NAMALWA (cell line): ENCODE measurements at places on chromosomes 1 and 21.

- DNase-seq: no peak
These were observed at the start of gene EFNA1 for GRCh38 chr1:155127105-155127966. EFNA1 (plus strand) TSS chr1:155127876; CDS start chr1:155127978, 102 bp downstream.

GRCh38 chr1:186617926-186618325 lies 62.3 kb downstream of the PTGS2 start:
- no peak for DNase-seq

- no peak for DNase-seq
These were observed 52.0 kb downstream of the ZC3H11B start for GRCh38 chr1:219560856-219561255.

DNA sequence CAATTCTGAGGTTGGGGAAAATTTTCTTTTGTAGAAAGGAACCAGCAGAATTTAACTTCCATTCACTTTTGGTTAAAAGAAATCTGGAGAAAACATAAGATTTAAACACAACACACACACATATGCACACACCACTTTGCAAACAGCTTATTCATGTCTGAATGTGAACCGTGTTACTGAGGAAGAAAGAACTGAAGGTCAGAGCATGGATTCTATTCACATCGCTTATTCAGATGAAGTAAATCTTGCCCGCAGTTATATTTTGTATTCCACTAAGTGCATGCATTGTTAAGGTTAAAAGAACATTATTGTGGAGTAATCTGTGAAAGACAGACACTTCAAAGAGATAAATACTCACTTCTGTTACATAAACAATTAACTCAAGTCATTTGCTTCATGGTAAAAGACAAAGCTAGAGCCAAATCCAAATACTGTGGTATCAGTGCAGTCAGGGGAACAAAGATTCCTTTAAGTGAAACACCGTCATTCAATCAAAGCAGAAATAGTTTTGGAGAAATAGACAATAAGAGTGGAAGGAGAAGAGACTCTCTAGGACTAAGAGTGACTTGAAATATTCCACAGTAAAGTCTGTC lies 82.0 kb downstream of the LRRC53 start:
- no peak for DNase-seq

DNA sequence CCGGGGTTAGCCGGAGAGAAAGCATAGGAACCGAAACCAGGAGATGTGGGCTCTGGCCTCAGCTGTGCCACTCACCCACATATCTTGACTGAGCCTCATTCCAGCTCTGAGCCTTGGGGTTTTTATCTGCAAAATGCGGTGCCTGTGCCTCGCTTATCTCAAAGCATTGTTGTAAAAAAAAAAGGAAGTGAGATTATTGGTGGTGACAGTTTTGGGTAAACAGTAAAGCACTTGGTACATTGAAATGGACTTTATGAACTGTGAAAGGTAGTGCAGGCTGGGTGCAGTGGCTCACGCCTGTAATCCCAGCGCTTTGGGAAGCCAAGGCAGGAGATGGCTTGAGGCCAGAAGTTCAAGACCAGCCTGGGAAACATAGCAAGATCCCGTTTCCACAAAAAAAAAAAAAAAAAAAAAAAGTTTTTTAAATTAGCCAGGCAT lies 3.8 kb downstream of the PTAFR start:
- peak; percentile 93 for DNase-seq

DNA sequence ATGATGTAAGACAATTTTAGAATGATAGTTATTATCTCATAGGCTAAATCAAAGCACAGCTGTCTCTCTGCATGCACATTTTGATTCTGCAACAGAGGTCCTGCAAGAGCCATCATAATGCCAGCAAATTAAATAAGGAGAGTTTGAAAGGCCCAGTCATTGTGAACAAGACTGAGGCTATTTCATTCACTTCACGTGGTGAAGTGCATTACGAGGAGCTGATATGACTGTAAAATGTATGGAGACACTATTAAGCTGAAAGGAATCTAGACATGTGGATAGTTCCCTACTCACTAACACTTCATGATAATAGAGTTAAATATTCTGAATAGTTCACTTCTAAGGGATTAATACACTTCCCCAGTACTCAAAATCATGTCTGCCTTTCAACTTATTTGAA lies 299.0 kb downstream of the SMYD3 start:
- no peak for DNase-seq

- DNase-seq: peak; percentile 34
These were observed 955 bp upstream of the UBE2G2 start for GRCh38 chr21:44802396-44803153.

- no peak for DNase-seq
These were observed 202.6 kb downstream of the APP start for GRCh38 chr21:25967901-25968438.

GRCh38 chr1:85047144-85047471 lies 1.2 kb downstream of the MCOLN3 start:
- no peak for DNase-seq

- peak; percentile 54 for DNase-seq
These were observed 790 bp downstream of the RPS8 start for GRCh38 chr1:44775930-44776729.

DNA sequence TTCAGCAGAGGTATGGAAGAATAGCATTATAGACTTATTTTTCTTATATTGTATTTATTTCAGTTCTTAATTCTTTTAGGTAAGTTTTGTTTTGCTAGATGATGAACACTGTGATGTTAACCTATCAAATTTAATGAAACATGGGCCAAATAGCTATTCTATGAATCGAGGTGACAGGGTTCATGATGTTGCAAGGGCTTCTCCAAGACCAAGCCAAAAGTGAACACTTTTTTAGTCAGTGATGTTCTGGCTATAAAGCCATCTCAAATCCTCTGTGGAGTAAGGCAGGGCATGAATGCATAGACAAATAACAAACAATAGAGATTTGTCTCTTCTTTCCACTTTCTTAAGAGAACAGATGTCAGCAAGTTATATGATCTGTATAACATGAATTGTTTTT lies 26.7 kb downstream of the C1orf146 start:
- DNase-seq: no peak
